Activated CD4-positive, CD25-positive, alpha-beta regulatory T cell (primary cell): ENCODE measurements at places on chromosomes 4 and X.
A peak's percentile ranks its signal among the peaks of the same experiment; 100 is the strongest.

- DNase-seq = no peak
Measured at GRCh38 chrX:109974906-109975655, 27.8 kb upstream of the TMEM164 start.

- no peak for DNase-seq
Measured at GRCh38 chrX:32408389-32408788, 803.0 kb downstream of the DMD start.

GRCh38 chr4:153497091-153497531 lies 31.0 kb downstream of the TMEM131L start:
- DNase-seq = peak; percentile 46

GRCh38 chr4:155954118-155954685 lies 536 bp upstream of the CTSO start:
- no peak for DNase-seq

- DNase-seq = no peak
Measured at GRCh38 chr4:141207961-141208360, 12.7 kb upstream of the ZNF330 start.

- DNase-seq = no peak
Measured at GRCh38 chr4:140931911-140932310, 175.7 kb upstream of the TBC1D9 start.

GRCh38 chr4:37662251-37662650 lies 23.9 kb downstream of the RELL1 start:
- no peak for DNase-seq
